ENCODE measurements at places on chromosomes 4 and X. TPM values are rescaled to one million over a fixed set of nuclear protein-coding genes. Genes with fewer than 3 reads are reported as not detected.

DNA sequence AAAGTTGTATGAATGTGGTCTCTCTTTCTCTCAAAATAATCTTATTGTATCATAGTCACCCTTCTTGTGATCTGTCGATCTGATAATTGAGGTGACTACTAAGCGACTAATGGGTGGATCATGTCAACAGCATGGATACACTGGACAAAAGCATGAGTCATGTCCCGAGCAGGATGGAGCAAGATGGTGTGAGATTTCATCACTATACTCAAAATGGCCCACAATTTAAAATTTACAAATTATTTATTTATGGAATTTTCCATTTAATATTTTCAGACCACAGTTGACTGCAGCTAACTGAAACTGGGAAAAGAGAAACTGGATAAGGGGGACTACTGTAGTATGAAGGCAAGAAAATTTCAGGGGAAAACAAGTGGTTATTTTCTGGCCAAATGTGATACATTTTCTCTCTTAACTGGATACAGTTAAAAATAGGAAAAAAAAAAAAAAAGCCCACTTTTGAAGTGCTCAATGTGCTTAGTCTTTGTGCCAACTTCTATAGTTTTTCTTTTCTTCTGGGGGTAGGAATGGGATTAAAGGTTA is 25.3 kb downstream of the FAM241A start:
- peak; percentile 63 for DNase-seq

The CT45A10 gene
- total RNA-seq, result not detected

GRCh38 chrX:139844884-139845283 is 88.0 kb downstream of the ATP11C start:
- no peak for DNase-seq

The PRDM8 gene
- 0.17 TPM for total RNA-seq
